Stimulated activated CD4-positive, alpha-beta T cell treated with anti-CD3 and anti-CD28 coated beads, Interleukin-1b, Interleukin-23, amount 100 ng/mL, for 1 hour (primary cell): ENCODE measurements at places on chromosomes 11 and 22.

DNA sequence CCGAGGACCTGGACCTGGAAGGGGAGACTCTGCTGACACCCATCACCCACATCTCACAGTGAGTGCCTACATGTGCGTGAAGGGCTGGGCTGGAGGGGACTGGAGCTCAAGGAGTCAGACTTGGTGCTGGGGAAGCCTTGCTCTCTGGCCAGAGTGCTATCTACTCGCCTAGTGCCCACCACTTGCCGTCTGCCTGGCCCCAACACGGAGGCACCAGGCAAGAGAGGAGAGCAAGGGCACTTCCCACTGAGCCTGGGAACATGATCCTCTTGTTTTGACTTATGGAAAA lies 37.8 kb downstream of the KCNQ1OT1 start:
- DNase-seq, result no peak

DNA sequence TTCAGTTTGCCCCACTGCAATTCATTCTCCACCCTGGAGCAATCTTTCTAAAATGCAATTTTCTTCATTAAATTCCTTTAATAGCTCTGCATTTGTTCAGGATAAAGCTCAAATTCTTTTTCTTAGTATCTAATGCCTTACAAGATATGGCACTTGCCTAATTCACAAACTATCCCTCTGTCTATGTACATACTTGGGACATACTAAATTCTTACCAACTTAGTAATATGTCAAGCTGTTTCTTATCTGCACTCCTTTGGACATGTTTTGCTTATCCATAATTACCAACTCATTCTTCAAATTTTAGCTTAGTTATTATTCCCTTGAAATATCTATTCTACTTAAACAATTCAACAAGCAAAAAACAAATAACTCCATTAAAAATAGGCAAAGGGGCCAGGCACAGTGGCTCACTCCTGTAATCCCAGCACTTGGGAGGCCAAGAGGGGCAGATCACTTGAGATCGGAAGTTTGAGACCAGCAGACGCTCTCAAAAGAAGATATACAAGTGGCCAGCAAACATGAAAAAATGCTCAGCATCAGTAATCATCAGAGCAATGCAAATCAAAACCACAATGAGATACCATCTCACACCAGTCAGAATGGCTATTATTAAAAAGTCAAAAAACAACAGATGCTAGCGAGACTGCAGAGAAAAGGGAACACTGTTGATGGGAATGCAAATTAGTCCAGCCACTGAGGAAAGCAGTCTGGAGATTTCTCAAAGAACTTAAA lies 96.9 kb downstream of the FAM76B start:
- DNase-seq, result no peak

DNA sequence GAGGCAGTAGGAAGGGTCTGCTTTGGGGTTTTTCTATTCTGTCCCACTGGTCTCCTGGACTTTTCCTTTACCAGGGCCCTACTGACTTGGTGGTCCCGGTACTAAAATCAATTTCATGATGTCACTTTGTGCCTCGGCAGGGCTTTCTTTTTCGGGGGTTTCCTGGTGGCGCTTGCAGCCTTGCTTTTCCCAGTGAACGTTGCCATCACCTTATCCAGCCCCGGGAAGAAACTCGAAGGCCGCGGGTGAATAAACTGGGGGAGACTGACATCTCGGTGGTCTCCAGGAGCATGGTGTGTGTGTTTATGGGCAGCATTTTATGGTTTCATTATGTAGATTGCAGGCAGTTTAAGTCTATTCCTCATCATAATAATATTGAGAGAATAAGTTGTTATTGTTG lies 84.4 kb downstream of the KCNQ1 start:
- no peak for DNase-seq

GRCh38 chr11:59272771-59273372 lies 60.1 kb upstream of the MPEG1 start:
- DNase-seq, result no peak

DNA sequence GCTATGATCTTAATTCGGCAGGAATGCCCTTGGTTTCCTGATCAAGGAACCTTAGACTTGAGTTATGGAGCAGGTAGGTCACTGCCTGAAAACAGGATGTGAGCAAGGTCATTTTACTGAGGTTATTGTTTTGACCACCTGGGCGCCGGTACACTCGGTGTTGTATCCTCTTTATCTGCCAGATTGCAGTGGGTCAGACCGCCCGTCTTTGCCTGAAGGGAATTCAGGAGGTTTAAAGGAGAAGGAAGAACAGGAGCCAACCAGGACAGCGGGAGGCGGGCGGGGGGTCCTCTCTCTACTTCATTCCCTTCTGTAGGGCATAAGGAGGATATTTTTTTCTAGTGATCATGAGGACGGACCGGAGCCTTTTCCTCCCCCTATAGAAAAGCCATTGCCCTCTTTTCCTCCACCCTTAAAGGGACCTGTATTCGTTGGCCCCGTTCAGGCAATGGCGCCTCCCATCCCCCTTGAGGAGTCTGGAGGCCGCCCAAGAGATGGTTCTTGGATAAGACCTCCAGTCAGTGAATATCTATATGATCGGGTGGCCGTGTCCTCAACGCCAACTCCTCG lies 649 bp downstream of the MS4A15 start:
- no peak for DNase-seq

- DNase-seq, result no peak
Observed at GRCh38 chr11:44356351-44356750, 46.4 kb upstream of the ALX4 start.

- DNase-seq, result no peak
Observed at GRCh38 chr22:47220752-47221151, 458.3 kb downstream of the TBC1D22A start.

DNA sequence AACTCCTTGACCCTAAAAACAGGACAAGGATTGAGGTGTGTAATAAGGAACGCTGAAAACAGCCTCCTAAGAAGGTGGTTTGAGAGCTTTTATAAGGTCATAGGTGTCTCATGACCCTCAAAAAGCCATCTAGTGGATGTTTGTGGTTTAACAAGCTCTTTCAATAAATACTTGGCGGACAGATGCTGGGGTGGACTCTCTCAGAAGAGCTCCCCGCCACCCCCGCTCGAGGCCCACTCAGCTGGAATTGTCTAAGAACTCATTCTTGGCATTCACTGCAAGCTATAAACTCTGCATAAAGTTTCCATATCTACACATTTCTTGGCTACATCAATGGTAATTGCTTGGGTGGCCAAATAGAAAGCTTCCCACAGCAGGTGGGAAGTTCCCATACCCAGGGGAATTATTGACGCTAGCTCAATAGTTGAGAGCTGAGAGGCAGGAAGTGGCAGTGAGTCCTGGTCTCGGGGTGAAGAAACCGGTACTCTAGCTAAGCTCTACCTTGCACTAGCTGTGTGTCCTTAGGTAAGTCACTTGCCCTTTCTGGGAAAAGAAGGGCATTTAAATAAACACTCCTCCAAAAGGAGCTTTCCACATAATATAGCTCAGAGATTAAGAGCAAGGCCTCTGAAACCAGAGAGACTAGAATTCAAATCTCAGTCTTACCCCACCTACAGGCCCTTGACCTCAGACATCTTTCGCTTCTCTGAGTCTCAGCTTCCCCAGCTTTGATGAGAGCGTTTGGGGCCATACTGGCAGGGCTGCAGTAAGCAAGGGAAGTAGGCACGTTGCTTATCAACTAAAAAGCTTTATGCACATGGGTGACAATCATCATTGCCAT lies 6.4 kb downstream of the MS4A15 start:
- no peak for DNase-seq
